Left forelimb (tissue), 1 donor: ENCODE measurements at places on chromosomes 4 and X.

DNA sequence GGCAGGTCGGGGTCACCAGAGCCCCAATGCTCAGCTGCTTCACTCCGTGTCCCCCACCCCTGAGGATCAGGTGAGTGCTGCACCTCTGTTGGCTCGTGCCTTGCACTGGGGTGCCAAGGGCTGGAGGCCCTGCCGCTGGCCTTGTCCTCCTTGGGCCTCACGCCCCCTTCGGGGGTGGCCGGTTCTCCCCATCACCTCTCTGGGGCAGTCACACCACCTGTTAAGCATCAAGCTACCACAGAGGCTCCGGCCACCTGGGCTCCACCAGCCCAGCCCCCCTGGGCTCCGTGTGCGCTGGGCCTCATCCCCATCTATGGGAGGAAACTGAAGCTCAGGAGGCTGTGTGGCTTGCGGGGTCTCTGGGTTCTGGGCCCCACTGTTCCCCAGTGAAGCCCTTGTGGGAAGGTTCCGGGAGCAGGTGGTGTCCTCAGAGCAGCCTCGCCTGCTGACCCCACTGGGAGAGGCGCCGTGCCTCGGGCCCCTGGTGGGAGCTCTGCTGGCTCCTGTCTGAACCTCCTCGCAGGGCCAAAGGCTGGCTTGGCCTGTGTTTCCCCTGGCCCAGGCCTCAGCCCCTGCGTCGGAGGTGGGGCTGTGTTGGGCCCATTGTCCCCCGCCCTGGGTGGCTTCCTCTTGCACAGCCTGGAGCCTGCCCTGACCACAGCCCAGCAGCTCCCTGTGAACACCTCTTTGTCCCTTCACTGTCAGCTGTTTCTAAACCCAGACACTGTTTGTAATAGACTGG, 30.8 kb downstream of the DOK7 start:
- no peak for DNase-seq

- DNase-seq, result no peak
These were observed 111.5 kb downstream of the MID1 start for GRCh38 chrX:10508891-10509290.

- DNase-seq, result no peak
These were observed 23.4 kb downstream of the PRDM8 start for GRCh38 chr4:80220711-80221110.

GRCh38 chr4:5750946-5751665, 40.1 kb downstream of the EVC start:
- no peak for DNase-seq

GRCh38 chr4:26410385-26411293, 79.6 kb downstream of the CCKAR start:
- DNase-seq, result no peak

DNA sequence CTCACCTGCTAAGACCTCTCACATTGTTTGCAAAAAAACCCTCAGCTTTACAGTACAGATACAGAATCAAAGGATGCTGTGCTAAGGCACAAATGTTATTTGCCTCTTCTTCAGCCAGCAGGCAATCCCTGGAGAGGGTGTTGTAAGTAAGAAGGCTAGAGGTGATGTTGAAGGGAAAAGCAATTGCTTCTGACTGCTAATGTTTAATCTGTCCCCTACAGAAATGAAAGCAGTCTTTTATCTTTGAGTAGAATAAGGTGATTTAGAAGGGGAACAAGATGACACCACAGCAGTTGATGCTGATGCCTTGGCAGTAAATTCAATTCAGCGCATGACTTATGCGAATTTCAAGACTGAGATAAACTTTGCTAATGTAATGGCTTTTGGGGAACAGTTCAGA, 1064.8 kb upstream of the IGFBP7 start:
- DNase-seq, result no peak

GRCh38 chr4:102324730-102325129, 20.6 kb downstream of the SLC39A8 start:
- DNase-seq, result no peak

DNA sequence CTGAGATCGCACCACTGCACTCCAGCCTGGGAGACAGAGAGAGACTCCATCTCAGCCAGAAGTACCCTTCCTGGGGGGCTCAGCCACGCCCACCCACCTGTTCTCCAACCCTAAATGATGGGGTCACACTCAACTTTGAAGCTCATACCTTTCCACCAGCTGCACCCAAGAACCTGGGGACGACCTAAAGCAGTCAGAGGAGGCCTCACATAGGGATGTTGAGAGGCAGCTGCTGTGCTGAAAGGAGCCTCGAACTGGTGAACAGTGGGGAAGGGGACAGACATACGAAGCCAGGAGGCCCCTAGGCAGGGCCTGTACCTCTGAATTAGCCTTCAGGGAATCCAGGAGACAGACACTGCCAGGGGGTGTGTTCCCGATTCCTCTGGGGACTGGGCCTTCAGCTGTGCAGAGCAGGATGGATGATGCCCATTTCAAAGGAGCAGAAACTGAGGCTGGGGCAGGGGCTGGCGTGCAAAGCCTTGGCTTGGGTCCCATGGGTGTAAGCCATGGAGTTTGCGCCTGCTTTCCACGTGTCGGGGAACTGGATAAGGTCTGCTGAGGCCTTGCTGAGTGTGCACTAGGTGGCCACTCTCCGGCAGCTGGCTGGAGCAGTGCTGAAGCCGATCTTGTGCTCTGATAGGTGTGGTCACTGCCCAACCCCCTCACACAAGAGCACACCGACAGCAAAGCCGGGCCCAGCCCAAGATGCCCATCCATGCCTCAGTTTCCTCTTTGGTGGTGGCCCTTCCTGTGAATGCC, 130.8 kb downstream of the CPZ start:
- peak; percentile 49 for DNase-seq

- no peak for DNase-seq
These were observed 9.7 kb upstream of the ADRA2C start for GRCh38 chr4:3756343-3757059.

DNA sequence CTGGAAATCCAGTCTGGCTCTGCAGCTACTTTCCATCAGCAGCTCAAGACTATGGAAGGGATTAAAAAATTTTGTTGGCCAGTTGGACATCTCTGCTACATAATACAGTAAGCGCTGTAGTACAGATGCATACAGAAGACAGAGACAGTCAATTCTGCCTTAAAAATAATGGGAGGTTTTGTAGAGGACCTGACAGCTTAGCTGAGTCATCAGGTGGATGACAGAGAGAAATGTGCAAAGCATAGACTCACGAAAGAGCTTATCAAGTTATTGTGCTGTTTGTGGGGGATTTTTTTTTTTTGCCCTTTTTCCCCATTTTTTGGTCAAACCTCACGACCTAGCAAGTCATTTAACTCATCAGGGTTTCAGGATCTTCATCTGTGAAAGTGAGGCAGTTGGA, 149.0 kb upstream of the SCML1 start:
- no peak for DNase-seq

DNA sequence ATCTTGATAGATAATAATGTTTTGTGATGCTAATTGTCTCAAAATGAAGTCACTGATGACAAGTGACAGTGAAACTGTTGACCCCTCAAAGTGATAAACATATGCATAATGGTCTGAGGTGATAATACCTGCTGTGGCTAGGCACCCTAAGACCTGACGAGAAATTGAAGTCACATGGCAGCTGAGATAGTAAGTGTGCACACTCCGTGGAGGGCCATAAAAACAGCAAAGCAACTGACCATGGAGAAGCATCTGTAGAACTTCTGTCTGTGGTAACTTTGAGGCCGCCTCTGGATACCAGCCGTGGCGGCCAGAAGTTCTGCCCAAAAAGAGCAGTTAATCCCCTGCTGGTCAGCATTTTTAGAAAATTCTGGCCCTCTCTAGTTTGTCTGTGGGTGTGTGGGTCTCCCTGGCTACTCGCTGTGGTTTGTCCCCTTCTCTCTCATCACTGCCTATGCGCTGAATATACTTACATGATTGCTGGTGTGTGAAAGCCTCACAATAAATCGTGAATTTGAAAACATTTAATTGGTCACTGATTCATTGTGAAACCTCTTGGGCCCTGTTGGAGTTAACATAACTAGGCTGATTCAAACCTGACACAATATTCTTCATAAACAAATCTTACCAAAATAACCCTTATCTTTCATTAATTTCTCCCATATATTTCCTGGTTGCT, 50.6 kb downstream of the CCDC149 start:
- no peak for DNase-seq

GRCh38 chrX:57313583-57314215, 27.2 kb downstream of the FAAH2 start:
- no peak for DNase-seq

DNA sequence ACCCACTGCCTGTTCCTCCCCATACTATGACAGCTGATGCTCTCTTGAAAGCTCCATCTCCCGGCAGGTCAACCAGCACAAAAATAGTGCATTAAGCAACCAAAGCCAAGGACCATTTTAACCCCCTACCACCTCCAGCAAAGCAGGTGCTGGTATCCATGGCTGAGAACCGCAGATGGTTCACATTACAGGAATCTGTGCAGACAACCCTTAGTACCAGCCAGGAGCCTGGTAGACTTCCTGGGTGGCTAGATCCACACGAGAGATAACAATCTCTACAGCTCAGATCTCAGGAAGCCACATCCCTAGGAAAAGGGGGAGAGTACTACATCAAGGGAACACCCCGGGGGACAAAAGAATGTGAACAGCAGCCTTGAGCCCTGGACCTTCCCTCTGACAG, 248.0 kb downstream of the FGF13 start:
- DNase-seq, result no peak

DNA sequence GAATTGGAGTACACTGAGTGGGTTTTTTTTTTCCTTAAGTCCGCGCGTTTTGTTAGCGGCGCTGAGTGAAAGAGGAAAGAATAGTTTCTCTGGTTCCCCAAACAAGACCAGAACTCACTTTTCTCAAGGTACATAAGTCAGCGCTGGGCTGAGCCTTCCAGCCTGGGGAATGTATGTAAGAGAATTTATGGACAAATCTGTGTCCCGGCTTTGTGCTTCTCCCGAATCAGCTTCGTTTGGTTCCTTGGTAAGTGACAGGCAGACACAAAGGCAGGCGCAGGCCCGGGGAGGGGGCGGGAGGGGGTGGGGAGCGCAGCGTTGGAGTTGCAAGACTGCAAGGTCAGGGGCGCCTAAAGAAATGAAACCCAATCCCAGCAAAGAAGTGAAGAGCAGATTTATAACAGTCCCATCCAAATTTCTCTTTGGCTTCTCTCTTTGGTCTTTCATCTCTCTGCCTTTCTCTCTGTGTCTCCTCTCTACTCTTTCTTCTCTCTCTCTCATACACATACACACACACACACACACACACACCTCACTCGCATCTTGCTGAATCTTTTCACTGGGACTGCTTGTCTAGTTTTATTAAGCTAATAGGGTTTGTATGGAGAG, 981 bp downstream of the TET2 start:
- peak; percentile 77 for DNase-seq

- DNase-seq, result no peak
These were observed 21.6 kb upstream of the MAPK10 start for GRCh38 chr4:86381431-86381830.

DNA sequence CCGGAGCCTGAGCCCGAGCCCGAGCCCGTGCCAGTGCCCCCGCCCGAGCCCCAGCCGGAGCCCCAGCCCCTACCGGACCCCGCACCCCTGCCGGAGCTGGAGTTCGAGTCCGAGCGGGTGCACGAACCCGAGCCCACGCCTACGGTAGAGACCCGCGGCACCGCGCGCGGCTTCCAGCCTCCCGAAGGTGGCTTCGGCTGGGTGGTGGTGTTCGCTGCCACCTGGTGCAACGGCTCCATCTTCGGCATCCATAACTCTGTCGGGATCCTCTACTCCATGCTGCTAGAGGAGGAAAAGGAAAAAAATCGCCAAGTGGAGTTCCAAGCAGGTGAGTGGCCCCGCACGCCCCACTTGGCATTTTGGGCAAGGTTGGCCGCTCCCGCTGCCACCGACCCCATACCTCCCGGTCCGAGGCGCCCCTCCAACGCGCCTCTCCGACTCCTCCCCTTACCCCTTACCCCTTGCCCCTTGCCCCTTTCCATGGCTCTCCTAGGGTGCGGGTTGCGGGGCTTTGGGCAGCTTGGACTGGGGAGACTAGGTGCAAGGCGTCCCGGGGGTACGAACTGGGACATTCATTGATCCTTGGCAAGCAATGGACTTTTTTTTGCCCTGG, 553 bp downstream of the SLC16A2 start:
- no peak for DNase-seq

DNA sequence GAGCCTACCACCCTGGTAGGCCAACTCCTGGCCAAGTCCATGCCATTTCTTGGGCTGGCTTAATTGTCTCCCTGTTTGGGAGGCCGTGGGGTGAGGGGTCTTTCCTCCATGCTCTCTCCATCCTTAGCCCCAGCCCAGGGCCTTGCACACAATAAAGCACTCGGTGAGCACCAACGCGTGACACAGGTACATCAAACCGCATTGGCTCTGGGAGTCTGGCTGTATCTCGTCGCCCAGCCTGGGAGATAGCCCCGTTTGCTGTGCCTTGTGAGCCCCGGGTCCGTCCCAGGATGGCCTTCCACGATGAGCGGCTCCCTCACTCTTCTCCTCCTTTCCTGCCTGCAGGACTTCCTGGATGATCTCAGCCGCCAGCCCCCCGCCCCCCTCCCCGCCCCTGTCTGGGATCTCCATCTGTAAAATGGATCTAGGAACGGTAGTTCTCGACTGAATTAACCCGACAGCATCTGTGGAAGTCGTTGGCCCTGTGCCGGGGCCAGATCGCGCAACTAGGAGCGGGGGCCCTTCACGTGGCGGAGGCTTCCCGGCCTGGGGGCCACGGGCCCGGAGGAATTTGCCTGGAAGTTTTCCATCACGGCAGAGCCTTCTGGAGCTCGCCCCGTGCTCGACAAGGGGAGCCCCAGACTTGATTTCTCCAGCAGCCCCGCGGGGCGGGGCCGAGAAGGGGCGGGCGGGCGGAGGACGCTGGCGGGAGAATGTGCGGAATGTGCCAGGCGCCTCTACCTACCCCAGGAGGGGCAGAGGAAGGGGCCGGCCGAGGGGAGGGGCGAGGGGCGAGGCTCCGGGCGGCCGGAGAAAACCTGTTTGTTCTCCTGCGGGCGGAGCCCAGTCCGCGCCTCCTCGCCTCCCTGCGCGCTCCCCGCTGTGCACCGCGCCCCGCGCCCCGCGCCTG, at the start of gene ZNF185:
Gene ZNF185, plus strand, starts transcription at position 846 of the 910 bp plus-strand sequence. CDS start 16,423 bp downstream, outside the sequence.
- peak; percentile 74 for DNase-seq

DNA sequence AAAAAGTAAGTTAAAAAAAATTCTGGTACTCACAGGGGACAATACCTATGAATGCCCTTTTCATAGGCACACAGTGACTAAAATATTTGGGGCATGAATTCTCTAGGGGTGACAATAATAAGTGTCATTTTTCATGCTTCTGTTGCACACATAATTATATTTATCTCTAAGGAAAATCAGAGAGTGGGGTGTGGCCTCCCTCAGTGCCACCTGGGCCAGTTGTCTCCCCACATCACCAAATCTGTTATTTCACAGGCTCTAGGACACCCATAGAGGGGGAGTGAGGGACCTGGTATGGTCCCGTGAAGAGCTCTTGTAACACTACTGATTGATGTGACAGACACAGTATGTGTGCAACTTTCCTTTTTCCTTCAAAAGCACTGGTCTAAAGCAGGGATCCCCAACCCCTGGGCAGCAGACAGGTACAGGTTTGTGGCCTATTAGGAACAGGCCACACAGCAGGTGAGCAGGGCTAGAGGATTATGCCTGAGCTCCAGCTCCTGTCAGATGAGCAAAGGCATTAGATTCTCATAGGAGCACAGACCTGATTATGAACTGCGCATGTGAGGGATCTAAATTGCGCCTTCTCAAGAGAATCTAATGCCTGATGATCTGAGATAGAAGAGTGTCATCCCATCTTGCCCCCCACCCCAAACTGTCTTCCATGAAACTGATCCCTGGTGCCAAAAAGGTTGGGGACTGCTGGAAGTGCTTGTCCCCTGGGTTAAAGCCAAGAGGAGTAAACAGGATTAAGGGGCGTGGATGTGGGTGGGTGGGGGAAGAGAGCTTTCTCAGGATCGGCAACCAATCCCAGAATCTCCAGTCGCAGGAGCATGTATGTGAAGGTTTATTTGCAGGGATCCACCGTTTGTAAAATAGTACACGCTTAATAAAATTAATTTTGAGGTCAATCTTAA, 856 bp downstream of the SLC9B1 start:
- peak; percentile 68 for DNase-seq
